ENCODE measurements at places on chromosomes 2 and 18. TPM values are rescaled to one million over a fixed set of nuclear protein-coding genes. Genes with fewer than 3 reads are reported as not detected.

Gene ARHGEF4
- total RNA-seq = 6.7 TPM

Gene TCF7L1
- 14.1 TPM for total RNA-seq

Gene TPO
- 0.58 TPM for total RNA-seq

Gene CYTIP
- 16.8 TPM for total RNA-seq

Gene CXCR1
- 1.4 TPM for total RNA-seq

Gene PSMA8
- total RNA-seq = not detected

Gene SP140L
- total RNA-seq = 11.3 TPM

Gene ALK
- 0.29 TPM for total RNA-seq

Gene MLPH
- 4.6 TPM for total RNA-seq

Data from metanephros (tissue), 2 donors.